ENCODE measurements at places on chromosomes 11 and 22. TPM values are rescaled to one million over a fixed set of nuclear protein-coding genes. Genes with fewer than 3 reads are reported as not detected.

DNA sequence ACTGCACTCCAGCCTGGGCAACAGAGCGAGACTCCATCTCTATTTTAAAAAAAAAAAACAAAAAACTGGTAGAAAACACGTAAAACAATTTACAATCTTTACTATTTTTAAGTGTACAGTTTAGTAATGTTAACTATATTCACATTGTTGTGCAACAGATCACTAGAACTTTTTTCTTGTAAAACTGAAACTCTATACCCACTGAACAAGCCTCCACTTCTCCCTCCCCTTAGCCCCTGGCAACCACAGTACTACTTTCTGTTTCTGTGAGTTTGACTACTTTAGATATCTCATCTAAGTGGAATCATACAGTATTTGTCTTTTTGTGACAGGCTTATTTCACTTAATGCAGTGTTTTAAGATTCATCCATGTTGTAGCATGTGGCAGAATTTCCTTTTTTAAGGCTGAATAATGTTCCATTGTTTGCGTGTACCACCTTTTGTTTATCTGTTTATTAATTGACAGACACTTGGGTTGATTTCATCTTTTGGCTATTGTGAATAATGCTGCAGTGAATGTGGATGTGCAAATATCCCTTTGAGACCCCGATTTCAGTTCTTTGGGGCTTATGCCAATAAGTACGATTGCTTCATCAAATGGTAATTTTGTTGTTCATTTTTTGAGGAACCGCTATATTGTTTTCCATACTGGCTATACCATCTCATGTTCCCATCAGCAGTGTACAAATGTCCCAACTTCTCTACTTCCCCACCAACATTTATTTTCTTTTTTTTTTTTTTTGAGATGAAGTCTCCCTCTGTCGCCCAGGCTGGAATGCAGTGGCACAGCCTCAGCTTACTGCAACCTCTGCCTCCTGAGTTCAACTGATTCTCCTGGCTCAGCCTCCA is 11.0 kb downstream of the DDB2 start:
- no peak overlapping the region for H3K27ac ChIP-seq
- DNase-seq, result no peak
- peaks cover 4% of the 10 kb centered on the region for H3K4me1 ChIP-seq
- H3K4me3 ChIP-seq, result no peak overlapping the region
- no peaks in the 10 kb centered on the region for H3K27me3 ChIP-seq

GRCh38 chr22:20550851-20551744 is 43.7 kb downstream of the MED15 start:
- DNase-seq, result no peak
- H3K36me3 ChIP-seq, result no peaks in the 10 kb centered on the region
- H3K4me1 ChIP-seq, result no peaks in the 10 kb centered on the region

DNA sequence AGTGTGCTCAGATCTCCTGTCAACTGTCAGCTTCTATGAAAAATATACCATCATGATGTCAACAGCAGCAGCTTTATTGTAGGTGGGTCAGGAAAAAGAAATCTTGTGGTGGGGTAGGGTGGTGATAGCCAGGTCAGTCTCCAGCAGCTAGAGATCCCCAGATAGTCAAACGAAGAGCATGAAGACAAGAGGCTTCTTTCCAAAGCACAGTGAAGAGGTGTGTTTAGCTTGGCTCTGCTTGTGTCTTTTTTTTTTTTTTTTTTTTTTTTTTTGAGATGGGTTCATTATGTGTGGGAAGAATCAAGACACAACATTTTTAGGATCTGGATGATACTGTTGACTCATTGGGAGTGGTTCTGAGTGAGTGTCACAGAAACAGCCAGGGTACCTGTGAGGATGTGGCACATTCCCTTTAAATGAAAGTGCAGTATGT is 1075.5 kb downstream of the NTM start:
- H3K36me3 ChIP-seq, result no peaks in the 10 kb centered on the region
- H3K27me3 ChIP-seq, result no peaks in the 10 kb centered on the region
- no peak overlapping the region for H3K4me3 ChIP-seq
- DNase-seq, result no peak

- H3K4me3 ChIP-seq, result no peak overlapping the region
- no peak overlapping the region for H3K27ac ChIP-seq
- no peaks in the 10 kb centered on the region for H3K27me3 ChIP-seq
- H3K36me3 ChIP-seq, result no peaks in the 10 kb centered on the region
Measured at GRCh38 chr11:36214976-36215692, 74.1 kb downstream of the COMMD9 start.

DNA sequence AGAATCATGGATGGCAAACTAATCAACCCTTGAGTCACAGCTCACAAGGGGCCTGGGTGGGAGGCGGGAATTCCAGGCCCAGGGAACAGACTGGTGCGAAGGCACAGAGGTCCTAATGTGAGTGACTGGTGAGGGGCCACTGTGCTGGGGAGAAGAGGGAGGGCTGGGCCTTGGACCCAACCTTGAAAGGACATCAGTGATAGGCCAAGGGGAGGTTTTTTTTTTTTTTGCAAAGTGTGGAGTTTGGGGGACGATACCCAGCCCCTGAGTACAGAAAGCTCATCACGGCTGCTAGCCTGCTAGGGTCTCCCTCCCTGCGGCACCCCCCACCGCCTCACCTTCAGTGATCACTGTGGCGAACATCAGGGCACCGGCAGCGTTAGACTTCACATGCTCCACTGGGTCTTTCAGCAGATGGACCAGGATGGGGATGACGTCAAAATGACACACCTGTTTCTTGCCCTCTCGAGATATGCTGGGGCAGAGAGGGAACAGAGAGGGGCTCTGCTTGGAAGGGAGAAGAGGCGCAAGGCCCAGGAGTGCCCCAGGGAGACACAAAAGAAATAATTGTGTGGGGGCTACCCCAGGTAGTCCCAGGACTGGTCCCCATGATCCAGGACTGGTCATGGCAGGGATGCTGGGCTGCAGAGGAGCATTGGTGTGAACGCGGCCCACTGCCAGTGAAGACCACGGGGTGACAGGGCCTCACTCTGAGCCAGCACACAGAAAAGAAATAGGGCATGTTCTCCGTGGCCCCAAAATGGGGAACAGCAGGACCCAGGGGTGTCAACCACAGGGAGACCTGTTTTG is 8.6 kb upstream of the GNAZ start:
- no peak overlapping the region for H3K27ac ChIP-seq
- DNase-seq, result no peak
- H3K4me1 ChIP-seq, result no peaks in the 10 kb centered on the region
- no peaks in the 10 kb centered on the region for H3K36me3 ChIP-seq
- peaks cover 42% of the 10 kb centered on the region for H3K27me3 ChIP-seq

DNA sequence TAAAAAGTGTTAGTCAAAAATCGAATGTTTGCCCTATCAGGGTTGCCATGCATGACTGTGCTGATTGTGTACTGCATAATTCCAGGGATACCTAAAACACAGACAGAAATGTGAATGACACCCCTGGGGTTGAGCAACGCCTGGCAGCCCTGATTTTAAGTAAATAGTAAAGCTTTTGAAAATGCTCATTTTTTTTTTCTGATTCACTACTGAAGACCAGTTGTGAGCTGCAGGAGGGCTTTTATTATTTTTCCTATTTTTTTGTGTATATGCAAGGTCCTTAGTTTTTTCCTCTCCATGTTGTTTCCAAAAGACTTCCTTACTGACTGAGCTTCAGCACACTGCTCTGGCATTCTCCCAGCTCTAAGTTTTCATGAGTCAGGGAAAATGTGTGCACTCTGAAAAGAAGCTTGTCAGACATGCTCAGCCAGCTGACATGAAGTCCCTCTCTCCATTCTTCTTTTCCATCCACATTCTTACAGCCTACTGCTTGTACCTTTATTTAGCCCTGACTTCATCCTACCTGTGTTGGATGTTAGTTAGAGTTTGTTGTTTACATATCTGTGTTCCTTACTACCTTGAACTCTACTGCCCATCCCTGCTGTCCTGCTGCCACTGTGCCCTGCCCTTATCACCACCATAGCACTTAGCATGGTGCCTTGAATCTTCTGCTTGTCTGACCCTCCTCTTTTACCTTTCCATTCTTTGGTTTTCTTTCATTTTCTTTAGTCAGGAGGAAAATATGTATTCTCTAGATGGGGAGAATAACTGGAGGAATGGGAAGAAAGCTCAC is 79.5 kb downstream of the HORMAD2 start:
- peak overlapping the region; percentile 28 for H3K27ac ChIP-seq
- peak; percentile 75 for DNase-seq
- no peaks in the 10 kb centered on the region for H3K36me3 ChIP-seq
- no peaks in the 10 kb centered on the region for H3K27me3 ChIP-seq
- no peak overlapping the region for H3K4me3 ChIP-seq

DNA sequence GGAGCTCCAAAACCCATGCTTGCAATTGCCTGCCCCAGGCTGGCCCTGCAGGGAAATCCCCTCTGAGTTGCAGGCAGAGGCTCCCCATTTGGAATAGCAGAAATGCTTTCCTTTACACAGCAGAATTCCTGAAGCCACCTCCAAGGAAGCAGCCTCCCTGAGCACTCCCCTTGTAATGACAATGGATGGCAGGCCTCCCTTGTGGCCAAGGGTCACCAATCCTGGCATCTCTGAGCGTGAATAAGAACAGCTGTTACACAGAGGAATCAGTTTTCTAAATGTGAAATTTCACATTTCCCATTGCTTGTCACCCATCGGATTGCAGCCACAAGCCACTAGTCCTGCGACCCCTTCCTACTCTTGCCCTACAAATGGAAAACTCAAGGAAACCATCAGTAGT is 107.6 kb downstream of the GALNT18 start:
- no peaks in the 10 kb centered on the region for H3K36me3 ChIP-seq
- peaks cover 11% of the 10 kb centered on the region for H3K27me3 ChIP-seq
- DNase-seq, result no peak
- H3K4me1 ChIP-seq, result no peaks in the 10 kb centered on the region

DNA sequence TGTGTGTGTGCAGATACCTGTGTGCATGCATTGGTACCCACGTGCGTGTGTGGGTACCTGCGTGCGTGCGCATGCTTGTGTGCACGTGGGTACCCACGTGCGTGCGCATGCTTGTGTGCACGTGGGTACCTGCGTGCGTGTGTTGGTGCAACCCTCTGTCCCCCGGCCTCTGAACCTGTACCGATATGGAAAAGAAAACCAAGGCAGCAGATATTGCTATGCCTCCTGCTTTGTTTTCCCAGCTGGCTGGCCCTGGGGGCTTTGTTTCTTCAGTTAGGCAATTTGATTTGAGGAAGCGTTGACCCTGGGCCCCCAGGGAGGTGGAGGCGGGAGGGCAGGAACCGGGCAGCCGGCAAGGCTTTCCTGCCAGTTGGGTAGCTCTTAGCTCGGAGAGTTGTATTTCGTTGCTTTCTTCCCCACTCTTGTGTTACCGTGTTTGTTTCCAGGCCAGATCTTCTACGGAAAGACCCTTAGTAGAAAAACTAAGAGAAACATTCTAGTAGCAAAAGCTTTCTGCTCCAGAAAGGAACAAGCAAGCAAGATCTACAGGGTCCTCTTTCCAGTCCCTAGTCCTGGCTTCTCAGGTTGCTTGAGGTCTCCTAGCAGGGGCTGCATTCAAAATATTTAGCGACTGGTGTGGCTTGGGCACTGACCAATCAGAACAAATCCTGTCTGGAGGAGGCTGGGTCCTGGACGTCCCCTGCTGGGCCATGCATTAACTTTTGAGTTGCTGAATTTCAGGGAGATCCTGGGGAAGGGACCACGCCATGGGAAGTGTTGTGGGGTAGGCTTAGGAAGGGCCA is 26.3 kb upstream of the SORL1-AS1 start:
- H3K27me3 ChIP-seq, result no peaks in the 10 kb centered on the region
- H3K4me1 ChIP-seq, result peaks cover 47% of the 10 kb centered on the region
- no peaks in the 10 kb centered on the region for H3K36me3 ChIP-seq
- H3K4me3 ChIP-seq, result no peak overlapping the region
- peak overlapping the region; percentile 64 for H3K27ac ChIP-seq

- peaks cover 98% of the 10 kb centered on the region for H3K27me3 ChIP-seq
- no peak overlapping the region for H3K4me3 ChIP-seq
- H3K4me1 ChIP-seq, result no peaks in the 10 kb centered on the region
- DNase-seq, result no peak
Measured at GRCh38 chr22:49541693-49542230, 285.9 kb downstream of the BRD1 start.

GRCh38 chr11:101523634-101524260 is 60.1 kb downstream of the TRPC6 start:
- no peaks in the 10 kb centered on the region for H3K27me3 ChIP-seq
- H3K4me3 ChIP-seq, result no peak overlapping the region
- no peaks in the 10 kb centered on the region for H3K4me1 ChIP-seq
- no peak for DNase-seq

DNA sequence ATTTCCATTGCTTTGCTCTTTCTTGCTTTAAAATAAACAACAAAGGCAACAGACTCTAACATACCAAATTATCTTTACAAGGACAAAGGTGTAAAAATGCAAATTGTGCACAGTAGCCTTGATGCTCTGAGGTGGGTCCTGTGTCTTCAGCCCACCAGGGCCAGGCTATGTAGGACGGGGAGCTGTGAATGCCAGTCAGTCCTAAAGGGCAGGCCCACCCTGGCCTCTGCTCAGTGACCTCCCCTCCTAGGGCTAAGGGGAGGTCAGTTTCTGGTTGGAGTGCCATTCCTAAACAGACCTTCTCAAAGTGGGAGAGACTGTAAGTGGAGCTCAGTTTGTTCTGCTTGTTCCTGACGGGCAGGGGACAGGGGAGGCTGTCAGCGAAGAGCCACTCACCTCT is 78.0 kb upstream of the SUSD2 start:
- H3K36me3 ChIP-seq, result no peaks in the 10 kb centered on the region
- H3K27ac ChIP-seq, result no peak overlapping the region
- DNase-seq, result no peak
- H3K4me1 ChIP-seq, result no peaks in the 10 kb centered on the region
- no peak overlapping the region for H3K4me3 ChIP-seq

- no peaks in the 10 kb centered on the region for H3K36me3 ChIP-seq
- no peaks in the 10 kb centered on the region for H3K4me1 ChIP-seq
- no peak for DNase-seq
- no peak overlapping the region for H3K27ac ChIP-seq
- H3K27me3 ChIP-seq, result no peaks in the 10 kb centered on the region
Measured at GRCh38 chr11:128323381-128323780, 264.0 kb downstream of the ETS1 start.

DNA sequence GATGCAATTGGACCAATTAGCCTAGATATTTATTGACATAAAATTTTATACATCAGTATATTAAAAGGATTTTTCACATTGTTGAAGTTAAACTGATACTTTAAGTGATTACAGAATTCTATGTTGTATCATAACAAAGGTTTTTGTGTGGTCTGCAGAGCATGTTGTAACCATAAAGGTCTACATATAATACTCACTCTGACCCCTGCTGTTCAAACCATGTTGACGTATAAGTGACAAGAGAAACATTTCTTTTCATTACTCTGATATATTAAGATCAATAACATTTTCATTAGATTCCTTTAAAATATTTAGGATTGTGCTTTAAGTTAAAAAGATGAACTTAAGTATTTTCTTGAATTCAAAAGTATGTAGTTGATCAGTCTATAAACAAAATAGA is 63.9 kb downstream of the GAS2 start:
- H3K27ac ChIP-seq, result no peak overlapping the region
- no peaks in the 10 kb centered on the region for H3K27me3 ChIP-seq
- no peaks in the 10 kb centered on the region for H3K4me1 ChIP-seq
- H3K36me3 ChIP-seq, result no peaks in the 10 kb centered on the region
- no peak for DNase-seq

Gene ISX
- not detected for total RNA-seq

Gene CXCR5
- not detected for total RNA-seq

Gene DEUP1
- total RNA-seq, result not detected

Gene HTR3A
- not detected for total RNA-seq

Gene LRRC32
- 0.53 TPM for total RNA-seq

Gene ALKBH3
- total RNA-seq, result 60.7 TPM

Data from PC-9 (cell line).